Activated naive CD4-positive, alpha-beta T cell treated with anti-CD3 and anti-CD28 coated beads, Interleukin-2, amount 10 ng/mL, durations not matched to agents 7 days and 5 days (primary cell): ENCODE measurements at places on chromosomes 11 and 22.

DNA sequence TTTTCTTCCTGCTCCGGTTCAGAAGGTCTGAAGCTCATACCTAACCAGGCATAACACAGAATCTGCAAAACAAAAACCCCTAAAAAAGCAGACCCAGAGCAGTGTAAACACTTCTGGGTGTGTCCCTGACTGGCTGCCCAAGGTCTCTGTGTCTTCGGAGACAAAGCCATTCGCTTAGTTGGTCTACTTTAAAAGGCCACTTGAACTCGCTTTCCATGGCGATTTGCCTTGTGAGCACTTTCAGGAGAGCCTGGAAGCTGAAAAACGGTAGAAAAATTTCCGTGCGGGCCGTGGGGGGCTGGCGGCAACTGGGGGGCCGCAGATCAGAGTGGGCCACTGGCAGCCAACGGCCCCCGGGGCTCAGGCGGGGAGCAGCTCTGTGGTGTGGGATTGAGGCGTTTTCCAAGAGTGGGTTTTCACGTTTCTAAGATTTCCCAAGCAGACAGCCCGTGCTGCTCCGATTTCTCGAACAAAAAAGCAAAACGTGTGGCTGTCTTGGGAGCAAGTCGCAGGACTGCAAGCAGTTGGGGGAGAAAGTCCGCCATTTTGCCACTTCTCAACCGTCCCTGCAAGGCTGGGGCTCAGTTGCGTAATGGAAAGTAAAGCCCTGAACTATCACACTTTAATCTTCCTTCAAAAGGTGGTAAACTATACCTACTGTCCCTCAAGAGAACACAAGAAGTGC is 661 bp upstream of the MALAT1 start:
- peak; percentile 76 for DNase-seq

GRCh38 chr22:47589271-47590250 is 827.1 kb downstream of the TBC1D22A start:
- DNase-seq, result no peak

DNA sequence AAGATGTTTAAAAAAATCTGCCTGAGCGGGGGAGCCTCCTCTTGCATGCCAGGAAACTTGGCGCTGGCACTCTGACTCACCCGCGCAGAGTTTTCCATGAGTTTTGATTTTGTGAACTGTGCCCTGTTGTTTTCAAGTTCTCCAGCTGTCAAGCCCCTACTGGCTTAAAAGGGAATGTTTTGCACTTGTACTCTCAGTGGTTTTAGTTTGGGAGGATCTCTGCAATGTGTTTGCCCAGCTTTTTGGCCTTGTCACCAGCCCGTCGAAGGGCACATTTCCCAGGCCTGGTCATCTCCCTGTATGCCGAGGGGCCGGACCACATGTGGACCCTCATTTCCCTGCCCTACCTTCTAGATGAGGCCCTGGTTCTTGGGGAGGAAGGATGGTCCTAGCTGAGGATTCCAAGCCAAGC is 12.2 kb downstream of the MRGPRF start:
- DNase-seq, result no peak

DNA sequence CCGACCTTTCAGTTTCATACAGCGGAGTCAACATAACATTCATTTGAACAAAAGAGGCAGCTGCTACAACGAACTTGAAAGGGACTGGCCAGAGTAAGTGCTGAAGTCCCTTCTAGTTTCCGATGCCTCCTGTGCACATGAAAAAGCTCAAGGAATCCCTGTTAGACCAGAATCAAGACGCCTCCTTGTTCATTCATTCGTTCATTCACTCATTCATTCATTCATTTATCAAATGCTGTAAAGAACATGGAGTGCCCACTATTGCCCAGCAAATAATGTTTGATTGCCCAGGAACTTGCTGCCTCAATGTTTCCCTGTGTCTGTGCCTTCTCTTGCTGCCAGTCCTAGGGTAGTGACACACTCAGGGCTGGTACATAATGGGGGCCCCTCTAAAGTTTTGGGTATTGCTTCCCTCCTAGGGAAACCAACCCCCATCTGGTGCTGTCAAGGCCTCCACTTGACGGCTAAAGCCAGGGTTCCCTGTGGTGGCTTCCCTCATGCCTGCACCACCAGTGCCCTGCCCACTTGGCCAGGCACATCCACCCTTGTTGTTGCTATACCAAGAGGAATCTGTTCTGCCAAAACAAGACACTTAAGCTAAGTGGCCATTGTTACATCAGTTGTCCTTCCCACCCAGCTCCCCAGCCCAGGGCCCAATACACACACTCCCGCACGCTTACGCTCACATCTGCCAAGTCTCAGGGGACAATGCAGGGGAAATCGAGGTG is 3.8 kb downstream of the TMPRSS13 start:
- DNase-seq, result no peak

GRCh38 chr11:66879583-66879982 is 22.7 kb downstream of the LRFN4 start:
- DNase-seq, result no peak

GRCh38 chr11:128179039-128179438 is 408.3 kb downstream of the ETS1 start:
- DNase-seq, result no peak

GRCh38 chr11:89015614-89016013 is 50.2 kb downstream of the GRM5 start:
- DNase-seq, result no peak

DNA sequence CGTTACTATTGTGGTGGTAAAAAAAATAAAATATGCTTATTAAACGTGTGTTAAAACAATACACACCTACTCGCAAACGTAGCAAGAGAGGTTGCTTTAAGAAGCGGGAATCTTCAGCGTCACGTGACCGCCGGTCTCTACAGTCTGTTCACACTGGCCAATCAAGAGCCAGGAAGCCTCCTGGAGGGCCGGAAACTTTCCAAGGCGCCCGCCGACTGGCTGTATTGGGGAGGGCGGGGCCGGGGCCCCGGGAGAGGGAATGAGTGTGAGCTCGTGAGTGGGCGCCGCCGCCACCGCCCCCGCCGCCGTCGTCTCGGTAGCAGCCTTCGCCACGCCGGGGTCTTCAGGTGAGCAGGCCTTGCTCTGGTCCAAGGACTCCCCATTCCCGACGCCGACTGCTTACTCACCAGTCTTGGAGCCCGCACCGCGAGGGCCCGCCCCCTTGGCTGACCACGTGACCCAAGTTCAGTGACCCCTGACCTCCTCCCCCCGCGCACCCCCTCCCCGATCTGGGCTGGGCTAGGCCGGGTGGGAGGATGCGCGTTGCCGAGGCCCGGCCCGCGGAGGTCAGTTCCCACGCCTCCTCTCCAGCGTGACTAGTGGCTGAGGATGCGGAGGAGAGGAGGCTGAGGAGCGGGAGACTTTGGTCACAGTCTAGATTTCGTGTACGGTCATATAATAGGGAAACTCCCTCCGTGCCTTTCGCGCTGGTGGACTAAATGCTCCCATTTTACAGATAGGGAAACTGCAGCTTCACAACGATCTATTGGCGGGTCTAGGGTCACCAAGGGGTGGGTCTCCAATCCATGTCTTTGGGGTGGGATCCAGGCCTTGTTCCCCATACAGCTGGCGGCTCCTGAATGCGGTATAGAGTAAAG is at the start of gene TAF6L:
Gene TAF6L (plus strand): TSS at position 253 of the 878 bp plus-strand sequence. CDS start 4,388 bp downstream, outside the sequence.
- peak; percentile 97 for DNase-seq

DNA sequence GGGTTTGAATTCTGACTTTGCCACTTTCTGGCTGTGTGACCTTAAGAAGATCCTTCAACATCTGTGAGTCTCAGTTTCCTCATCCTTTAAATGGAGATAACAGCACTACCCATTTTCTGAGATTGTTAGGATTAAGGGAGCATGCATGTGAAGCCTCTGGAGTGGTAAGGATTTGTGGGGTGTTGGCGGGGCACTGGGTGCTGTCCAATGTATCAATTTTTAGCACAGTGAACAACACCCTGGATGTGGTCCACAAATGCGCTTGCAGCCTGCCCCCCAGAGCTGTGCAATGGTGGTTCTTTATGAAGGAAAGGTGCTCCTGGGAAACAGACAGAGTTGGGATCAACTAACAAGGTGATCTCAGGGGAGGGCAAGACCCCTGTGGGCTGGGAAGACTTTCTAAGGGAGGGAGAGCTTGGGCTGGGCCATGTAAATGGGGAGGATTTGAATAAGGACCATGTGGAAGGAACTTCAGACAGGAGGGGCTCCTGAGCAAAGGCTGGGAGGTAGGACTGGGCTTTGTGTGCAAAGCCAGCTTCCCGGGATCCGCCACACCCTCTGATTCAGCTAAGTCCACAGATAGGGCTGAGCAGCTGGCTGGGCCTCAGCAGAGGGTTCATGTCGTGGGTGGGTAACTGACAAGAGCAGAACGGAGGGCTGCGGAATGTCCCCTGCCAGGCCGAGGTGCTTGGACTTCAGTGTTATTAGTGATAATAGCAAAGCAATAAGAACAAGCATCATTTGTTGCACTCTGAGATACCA is 22.7 kb upstream of the RASD2 start:
- no peak for DNase-seq

DNA sequence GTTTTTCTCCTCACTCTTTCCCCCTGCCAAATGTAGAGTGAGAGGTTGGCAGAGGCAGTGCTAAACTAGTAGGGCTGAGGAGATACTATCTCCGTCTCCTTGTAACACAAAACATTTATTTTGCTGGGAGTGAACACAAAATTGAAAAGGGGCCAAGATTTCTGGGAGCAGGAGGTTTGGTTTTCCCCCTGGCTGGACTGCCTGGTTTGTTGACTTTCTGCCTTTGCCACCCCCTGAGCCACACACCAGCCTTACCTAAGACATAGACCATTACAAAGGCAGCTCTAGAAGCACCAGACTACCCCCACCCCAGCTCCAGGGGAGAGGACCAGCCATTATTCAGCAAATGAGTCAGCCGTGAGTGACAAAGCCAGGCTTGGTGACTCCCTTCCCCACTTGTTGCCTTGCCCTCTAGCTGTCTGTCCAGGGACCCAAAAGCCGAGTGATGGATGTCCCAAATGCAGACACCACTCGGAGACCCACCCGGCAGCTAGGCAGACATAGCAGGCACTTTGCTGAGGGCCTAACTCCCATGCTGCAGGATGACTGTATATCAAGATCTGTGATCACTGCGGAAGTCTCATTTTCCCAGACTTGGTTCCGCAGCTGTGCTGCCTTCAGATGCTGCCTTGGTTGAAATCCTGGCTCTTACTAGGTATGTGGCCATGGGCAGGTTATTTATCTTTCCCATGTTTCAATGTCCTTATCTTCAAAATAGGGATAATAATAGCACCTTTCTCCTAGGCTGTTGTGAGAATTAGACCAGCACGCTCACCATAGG is 17.7 kb upstream of the CDON start:
- DNase-seq, result no peak

DNA sequence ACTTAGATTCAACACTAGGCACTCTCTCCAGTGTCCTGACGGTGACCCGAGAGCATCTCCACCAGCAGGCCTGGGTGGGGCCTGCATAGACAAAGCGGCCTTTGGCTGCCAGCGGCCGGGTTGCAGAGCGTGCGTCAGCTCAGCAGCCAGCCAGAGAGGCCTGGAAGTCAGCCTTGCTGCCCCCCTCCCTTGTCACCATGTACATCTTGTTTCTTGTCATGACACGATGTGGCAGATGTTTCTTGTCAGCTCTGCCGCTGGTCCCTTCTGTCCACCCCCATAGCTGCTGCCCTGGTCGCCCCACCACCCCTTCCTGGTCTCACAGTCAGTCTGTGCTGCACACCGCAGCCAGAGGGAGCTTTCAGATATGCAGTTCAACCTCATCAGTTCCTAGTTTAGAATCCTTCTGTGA is 33.1 kb upstream of the CBX7 start:
- DNase-seq, result no peak

DNA sequence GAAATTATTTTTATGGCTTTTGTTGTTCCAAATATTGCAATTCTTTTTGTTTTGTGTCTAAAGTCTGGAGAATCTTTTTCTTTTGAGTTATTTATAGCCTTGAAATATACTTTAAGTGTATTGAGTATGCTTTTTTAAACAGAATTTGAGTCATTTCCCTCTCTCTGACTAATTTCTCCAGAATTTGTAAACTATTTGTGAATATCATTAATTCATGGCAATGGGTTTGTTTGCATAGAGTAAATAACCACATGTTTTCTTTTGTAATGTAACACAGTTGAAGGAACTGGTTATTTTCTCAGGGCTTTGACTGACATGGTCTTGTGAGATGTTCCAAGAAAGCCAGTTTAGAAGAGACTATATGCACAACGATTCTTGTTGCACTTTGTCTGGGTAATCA is 30.9 kb upstream of the MPEG1 start:
- DNase-seq, result no peak

DNA sequence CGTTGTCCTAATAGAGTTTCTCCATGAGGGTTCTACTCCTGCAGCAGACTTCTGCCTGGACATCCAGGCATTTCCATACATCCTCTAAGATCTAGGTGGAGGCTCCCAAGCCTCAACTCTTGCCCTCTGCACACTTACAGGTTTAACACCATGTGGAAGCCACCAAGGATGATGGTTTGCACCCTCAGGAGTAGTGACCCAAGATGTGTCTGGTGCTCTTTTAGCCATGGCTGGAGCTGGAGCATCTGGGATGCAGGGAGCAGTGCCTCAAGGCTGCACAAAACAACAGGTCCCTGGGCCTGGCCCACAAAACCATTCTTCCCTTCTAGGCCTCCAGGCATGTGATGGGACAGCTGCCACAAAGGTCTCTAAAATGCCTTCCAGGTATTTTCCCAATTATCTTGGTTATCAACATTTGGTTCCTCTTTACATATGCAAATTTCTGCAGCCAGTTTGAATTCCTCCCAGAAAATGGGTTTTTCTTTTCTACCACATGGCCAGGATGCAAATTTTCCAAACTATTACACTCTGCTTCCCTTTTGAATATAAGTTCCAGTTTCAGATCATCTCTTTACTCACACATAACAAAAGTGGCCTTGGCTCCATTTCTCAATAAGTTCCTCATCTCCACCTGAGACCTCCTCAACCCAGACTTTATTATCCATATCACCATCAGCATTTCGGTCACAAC is 69.5 kb upstream of the GNAZ start:
- DNase-seq, result no peak

DNA sequence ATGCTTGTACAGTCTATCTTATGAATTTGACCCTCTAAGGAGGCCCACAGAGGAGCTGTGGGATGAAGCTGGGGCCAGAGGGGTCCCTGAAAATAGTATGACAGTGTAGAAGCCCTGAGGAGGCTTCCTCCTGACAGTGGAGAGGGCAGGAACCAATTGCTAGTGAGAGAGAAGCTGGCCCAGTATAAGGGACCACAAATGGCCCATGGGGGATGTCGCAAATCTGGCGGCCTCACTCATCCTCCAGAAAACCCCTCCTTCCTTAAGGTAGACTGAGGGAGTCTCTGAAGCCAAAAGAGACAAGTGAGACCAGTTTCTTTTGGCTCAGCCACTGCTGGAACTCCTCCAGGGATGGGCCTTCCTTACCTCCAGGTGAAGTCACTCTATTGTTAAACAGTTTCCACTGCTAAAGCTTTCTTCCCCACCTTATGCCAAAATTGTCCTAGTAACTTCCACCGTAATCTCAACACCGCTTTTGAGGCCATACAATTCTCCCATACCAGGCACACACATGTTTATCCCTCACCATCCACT is 17.8 kb upstream of the CASTOR1 start:
- peak; percentile 36 for DNase-seq

DNA sequence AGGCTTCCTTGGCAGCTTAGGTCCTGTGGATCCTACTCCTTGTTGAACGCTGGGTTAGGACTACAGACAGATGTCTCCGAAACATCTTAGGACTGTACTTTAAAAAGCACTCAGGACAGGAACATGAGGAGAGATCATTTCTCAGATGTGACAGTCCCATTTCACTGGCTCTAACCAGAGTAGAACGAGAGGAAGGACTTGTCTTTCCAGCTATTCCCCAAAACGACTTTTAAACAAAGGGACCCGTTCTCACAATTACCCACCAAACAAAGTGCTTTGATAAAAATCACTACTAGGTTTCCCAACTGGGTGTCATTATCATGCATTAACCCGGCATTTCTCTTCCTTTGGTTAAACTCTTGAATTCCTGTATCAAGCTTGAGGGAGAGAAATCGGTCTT is 84.7 kb upstream of the BARX2 start:
- no peak for DNase-seq
